ENCODE measurements at places on chromosomes 4 and X. TPM values are rescaled to one million over a fixed set of nuclear protein-coding genes. Genes with fewer than 3 reads are reported as not detected.
A peak's percentile ranks its signal among the peaks of the same experiment; 100 is the strongest.

Gene FAM47C
- total RNA-seq = not detected

Gene TAF1
- 21.4 TPM for total RNA-seq

Gene CXXC4
- total RNA-seq = 23.6 TPM

Gene FRG2
- not detected for total RNA-seq

Gene MAP7D2
- total RNA-seq = 2.6 TPM

Gene SAT1
- total RNA-seq = 168 TPM

Gene NIPAL1
- total RNA-seq = 1.2 TPM

DNA sequence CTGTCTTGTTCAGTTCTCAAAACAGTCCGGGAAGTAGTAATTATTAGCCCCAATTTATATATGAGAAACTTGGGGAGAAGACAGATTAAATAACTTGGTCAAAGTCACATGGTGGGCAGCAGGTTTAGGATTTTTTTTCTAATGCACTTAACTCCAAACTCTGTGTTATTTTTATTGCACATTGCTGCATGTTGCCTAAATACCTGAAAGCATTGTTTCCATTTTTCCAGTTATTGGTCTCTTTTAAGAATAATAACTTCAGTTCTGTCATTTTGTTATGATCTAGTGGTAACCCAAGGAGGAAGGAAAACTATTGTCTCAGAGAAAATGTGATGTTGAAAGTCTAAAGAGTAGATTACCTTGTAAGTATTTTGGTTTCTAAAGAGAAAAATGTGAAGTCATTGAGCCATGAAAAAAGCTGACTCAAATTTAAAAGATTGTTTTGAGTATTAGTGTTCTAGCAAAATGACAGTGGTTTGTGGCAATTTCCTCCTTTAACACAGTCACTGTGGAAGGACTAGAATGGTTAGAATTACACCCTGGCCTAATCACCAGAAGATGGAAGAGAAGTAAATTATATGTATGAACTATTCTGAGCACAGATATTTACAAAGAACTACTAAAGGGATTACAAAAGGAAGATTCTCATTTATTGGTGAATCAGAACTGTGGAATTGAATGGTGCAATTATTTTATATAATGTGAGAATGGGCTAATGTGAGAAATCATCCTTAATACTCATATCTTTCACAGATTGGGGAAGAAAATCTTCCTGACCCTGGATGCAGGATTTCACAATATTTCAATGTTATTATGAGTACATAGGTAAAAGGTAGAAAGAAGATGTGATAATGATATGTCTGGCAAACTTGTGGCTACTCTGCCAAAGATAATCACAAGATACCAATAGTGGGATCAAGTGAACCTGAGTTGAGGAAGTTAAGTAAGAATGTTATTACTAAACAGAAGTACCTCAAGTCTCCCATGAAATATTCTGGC, 21.7 kb upstream of the CXCL8 start:
- H3K4me1 ChIP-seq = no peaks in the 10 kb centered on the region
- DNase-seq = no peak
- H3K36me3 ChIP-seq = no peaks in the 10 kb centered on the region
- no peaks in the 10 kb centered on the region for H3K27me3 ChIP-seq
- H3K4me3 ChIP-seq = no peak overlapping the region
- no peak overlapping the region for H3K27ac ChIP-seq

GRCh38 chr4:123398066-123398852, 1.7 kb downstream of the SPRY1 start:
- peaks cover 7% of the 10 kb centered on the region for H3K36me3 ChIP-seq
- DNase-seq = peak; percentile 90
- H3K4me1 ChIP-seq = peaks cover 32% of the 10 kb centered on the region
- H3K4me3 ChIP-seq = peak overlapping the region; percentile 75

GRCh38 chr4:94957030-94957429, 199.3 kb downstream of the BMPR1B start:
- H3K27ac ChIP-seq = no peak overlapping the region
- H3K27me3 ChIP-seq = no peaks in the 10 kb centered on the region
- H3K36me3 ChIP-seq = no peaks in the 10 kb centered on the region
- DNase-seq = peak; percentile 66

GRCh38 chr4:72896515-72896914, 173.0 kb downstream of the COX18 start:
- no peaks in the 10 kb centered on the region for H3K27me3 ChIP-seq
- DNase-seq = no peak
- H3K4me1 ChIP-seq = peaks cover 30% of the 10 kb centered on the region
- no peaks in the 10 kb centered on the region for H3K36me3 ChIP-seq
- no peak overlapping the region for H3K4me3 ChIP-seq

DNA sequence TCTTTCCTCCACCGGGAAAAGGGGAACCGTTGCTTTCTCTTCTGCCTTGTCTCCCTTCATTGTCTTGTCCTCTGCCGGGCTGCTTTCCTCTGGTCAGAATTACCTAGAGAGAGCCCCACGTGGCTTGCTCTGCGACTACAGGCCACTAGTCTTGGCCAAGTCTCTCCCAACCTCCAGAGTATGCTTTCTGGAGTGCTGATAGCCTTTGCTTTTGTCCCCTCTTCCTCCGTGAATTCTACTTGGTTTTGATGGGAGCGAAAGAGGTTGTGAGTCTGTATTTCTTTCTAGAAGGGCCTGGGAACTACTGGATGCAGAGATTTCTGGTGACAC, 5.3 kb upstream of the POU4F2 start:
- DNase-seq = no peak
- peaks cover 5% of the 10 kb centered on the region for H3K4me1 ChIP-seq
- H3K36me3 ChIP-seq = no peaks in the 10 kb centered on the region
- peaks cover 100% of the 10 kb centered on the region for H3K27me3 ChIP-seq
- H3K4me3 ChIP-seq = no peak overlapping the region

GRCh38 chr4:124266721-124267120, 445.8 kb downstream of the ANKRD50 start:
- H3K27ac ChIP-seq = no peak overlapping the region
- no peaks in the 10 kb centered on the region for H3K27me3 ChIP-seq
- no peaks in the 10 kb centered on the region for H3K4me1 ChIP-seq
- no peak for DNase-seq
- no peaks in the 10 kb centered on the region for H3K36me3 ChIP-seq
- no peak overlapping the region for H3K4me3 ChIP-seq

- no peak overlapping the region for H3K4me3 ChIP-seq
- H3K4me1 ChIP-seq = peaks cover 12% of the 10 kb centered on the region
- peaks cover 3% of the 10 kb centered on the region for H3K36me3 ChIP-seq
- DNase-seq = no peak
Measured at GRCh38 chr4:2837904-2838496, 5.6 kb upstream of the ADD1 start.

DNA sequence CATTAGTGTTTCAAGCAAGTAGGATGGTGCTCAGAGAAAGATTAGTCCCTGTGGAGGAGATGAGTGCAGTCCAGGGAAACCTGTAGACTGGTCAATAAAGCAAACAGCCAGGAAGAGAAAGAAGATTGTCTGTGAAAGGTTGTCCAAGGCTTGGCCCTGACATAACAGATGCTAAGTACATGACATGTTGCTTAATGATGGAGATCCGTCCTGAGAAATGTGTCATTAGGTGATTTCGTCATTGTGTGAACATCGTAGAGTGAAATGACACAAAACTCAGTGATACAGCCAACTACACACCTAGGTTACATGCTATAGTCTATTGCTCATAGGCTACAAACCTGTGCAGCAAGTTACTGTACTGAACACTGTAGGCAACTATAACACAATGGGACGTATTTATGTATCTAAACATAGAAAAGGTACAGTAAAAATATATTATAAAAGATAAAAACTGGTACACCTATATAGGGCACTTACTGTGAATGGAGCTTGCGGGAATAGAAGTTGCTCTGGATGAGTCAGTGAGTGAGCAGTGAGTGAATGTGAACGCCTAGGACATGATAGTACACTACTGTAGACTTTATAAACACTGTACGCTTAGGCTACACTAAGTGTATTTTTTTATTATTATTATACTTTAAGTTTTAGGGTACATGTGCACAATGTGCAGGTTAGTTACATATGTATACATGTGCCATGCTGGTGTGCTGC, 9.0 kb upstream of the PRSS48 start:
- H3K36me3 ChIP-seq = no peaks in the 10 kb centered on the region
- no peak for DNase-seq
- no peak overlapping the region for H3K27ac ChIP-seq

DNA sequence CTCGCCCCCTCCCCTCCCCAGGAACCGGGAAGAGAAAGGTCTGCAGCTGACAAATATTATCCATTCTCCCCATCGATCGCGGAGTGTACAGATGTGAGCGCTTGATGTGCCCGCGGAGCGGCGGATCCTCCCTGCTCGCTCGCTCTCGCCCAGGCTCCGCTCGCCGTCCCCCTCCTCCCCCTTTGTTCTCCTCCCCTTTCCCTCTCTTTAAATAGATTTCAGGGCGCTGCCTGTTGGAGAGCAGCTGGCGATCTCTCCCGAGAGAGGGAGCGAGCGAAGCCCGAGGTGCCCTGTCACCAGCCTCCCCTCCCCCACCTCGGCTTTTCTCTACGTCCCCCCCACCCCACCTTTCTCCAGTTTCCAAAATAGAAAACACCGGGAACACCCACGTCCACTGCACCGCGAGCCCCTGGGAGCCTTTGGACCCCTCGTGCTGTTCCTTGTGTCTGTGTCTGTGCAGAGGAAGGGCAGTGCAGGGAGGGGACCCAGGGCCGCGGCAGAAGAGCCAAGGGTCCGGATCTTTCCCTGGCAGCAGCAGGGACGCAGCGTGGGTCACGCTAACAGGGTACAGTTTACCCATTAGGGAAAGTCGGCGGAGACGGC, 56.6 kb upstream of the BCOR start:
- peak overlapping the region; percentile 54 for H3K4me3 ChIP-seq
- H3K4me1 ChIP-seq = peaks cover 47% of the 10 kb centered on the region
- peaks cover 87% of the 10 kb centered on the region for H3K27me3 ChIP-seq
- DNase-seq = peak; percentile 85
- no peaks in the 10 kb centered on the region for H3K36me3 ChIP-seq

- H3K4me3 ChIP-seq = peak overlapping the region; percentile 13
- H3K4me1 ChIP-seq = peaks cover 37% of the 10 kb centered on the region
- no peak overlapping the region for H3K27ac ChIP-seq
- no peaks in the 10 kb centered on the region for H3K27me3 ChIP-seq
- peak; percentile 26 for DNase-seq
- H3K36me3 ChIP-seq = no peaks in the 10 kb centered on the region
Measured at GRCh38 chrX:70168238-70169188, 8.8 kb upstream of the DGAT2L6 start.

DNA sequence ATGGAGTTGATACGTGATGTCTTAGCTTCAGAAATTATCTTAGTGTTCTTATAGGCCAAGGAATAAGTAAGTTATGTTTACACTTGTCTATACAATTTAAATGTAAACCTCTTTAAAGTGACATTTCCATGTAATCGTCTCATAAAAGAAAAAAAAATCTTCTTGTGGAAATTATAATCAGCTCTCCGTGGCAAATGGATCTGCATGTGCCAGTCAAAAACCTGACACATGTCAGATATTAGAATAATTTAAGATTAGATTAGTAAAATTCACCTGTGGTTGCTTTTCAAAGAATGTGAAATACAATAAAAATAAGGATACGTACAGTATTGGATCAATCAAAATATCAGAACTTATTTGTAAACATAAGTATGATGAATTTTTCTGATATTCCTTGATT, 263.9 kb downstream of the ADAMTS3 start:
- no peak for DNase-seq
- no peak overlapping the region for H3K4me3 ChIP-seq

DNA sequence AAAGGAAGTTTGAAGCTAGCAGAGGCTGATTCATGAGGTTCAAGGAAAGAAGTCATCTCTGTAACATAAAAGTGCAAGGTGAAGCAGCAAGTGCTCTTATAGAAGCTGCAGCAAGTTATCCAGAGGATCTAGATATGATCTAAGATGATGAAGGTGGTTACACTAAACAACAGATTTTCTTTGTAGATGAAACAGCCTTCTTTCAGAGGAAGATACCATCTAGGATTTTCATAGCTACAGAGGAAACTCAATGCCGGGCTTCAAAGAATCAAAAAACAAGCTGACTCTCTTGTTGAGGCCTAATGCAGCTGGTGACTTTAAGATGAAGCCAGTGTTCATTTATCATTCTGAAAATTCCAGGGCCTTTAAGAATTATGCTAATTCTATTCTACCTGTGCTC, 28.8 kb downstream of the NR0B1 start:
- no peaks in the 10 kb centered on the region for H3K27me3 ChIP-seq
- H3K36me3 ChIP-seq = no peaks in the 10 kb centered on the region
- no peak overlapping the region for H3K4me3 ChIP-seq

- peaks cover 29% of the 10 kb centered on the region for H3K36me3 ChIP-seq
- H3K27me3 ChIP-seq = no peaks in the 10 kb centered on the region
- no peak for DNase-seq
- H3K4me3 ChIP-seq = no peak overlapping the region
- H3K27ac ChIP-seq = no peak overlapping the region
Measured at GRCh38 chr4:70831293-70831692, 8.4 kb downstream of the GRSF1 start.

GRCh38 chr4:22130741-22131140, 182.2 kb upstream of the KCNIP4 start:
- no peak overlapping the region for H3K4me3 ChIP-seq
- no peaks in the 10 kb centered on the region for H3K36me3 ChIP-seq
- H3K27me3 ChIP-seq = no peaks in the 10 kb centered on the region
- H3K27ac ChIP-seq = no peak overlapping the region
- H3K4me1 ChIP-seq = no peaks in the 10 kb centered on the region

DNA sequence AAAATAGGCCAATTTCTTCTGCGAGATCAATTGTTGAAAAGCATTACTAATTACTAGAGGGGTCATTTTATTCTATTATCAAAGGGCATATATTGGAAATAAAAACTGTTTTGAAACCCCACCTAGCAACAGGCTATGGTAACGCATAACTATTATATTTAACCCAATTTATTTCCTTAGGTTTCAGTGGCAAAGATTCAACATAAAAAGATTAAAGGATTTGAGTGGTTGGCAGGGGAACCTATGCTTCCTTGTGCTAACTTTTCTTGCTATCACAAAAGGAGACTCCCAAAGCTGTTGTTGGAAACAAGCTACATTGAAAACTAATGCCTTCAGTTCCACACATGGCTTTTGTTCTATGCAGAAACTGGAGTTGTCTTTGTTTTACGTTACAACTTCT, 166.9 kb upstream of the KLF3 start:
- H3K27ac ChIP-seq = peak overlapping the region; percentile 81
- peak overlapping the region; percentile 20 for H3K4me3 ChIP-seq
- peak; percentile 39 for DNase-seq

DNA sequence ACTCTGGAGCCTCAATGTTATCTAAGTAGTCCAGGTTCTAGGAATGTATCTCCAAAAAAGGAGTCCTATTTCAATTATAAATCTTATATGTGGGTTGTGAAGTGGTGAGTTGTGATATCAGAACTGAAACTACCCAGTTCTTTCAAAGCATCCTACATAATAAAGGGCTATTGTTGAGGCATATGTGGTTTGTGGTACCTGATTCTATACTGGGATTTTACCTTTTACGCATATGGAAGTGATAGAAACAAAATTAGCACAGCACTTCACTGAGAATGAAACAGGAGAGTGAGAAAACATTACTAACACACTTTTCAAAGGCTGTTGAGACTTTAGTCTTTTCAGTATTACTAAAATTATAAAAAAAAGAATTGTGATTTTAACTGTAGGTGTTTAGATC, 417.7 kb upstream of the GALNT7 start:
- no peak for DNase-seq
- no peaks in the 10 kb centered on the region for H3K27me3 ChIP-seq
- H3K4me3 ChIP-seq = no peak overlapping the region
- no peak overlapping the region for H3K27ac ChIP-seq

Measured in neural progenitor cell (in vitro differentiated cells).